ENCODE measurements at places on chromosomes 2 and 18. TPM values are rescaled to one million over a fixed set of nuclear protein-coding genes. Genes with fewer than 3 reads are reported as not detected.

The AQP12B gene
- total RNA-seq: not detected

The LYPD1 gene
- not detected for total RNA-seq

The FSIP2 gene
- total RNA-seq: 0.94 TPM

The RAB27B gene
- total RNA-seq: 32.8 TPM

The MBOAT2 gene
- total RNA-seq: 49.0 TPM

DNA sequence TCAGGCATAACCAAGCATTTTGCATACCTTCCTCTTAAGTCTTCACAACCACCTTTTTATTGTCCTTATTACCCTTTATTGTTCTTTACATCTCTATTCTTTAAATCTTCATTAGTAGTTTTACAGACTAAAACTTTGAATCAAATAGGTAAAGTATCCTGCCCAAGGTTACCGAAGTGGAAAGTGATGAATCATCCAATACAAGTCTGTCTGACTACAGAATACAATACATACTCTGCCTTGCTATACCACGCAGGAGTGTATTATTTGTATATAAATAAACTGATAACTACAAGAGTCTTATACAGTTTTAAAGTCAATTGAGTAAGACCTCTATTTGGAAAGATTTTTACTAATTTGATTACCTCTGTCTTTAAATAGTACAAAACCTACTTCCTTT lies 196.0 kb downstream of the ZEB2 start:
- DNase-seq: no peak

GRCh38 chr18:1652018-1652417 lies 747.3 kb downstream of the ADCYAP1 start:
- no peak for DNase-seq

GRCh38 chr2:205903549-205904129 lies 182.3 kb downstream of the INO80D start:
- DNase-seq: no peak

DNA sequence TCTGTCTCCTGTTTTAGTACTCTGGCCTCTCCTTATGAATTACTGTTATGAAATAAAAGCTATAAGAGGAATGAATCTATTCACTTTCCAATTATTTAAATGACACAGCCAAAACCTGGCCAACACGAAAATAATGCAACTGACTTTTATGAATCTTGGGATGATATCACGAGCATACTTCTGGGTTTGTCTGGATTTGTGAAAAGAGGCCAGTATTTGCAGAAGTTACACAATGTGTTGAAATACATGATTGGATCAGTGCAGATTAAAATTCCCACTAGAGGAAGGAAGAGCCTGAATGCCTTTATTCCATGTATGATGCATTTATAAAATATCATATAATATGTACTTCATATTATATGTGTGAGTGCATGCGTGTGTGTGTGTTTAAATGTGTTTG lies 418.2 kb downstream of the GRB14 start:
- DNase-seq: no peak

- DNase-seq: no peak
These were observed 26.6 kb upstream of the IHH start for GRCh38 chr2:219087361-219087760.

- DNase-seq: no peak
These were observed 1281.0 kb upstream of the NXPH2 start for GRCh38 chr2:140061240-140061639.

DNA sequence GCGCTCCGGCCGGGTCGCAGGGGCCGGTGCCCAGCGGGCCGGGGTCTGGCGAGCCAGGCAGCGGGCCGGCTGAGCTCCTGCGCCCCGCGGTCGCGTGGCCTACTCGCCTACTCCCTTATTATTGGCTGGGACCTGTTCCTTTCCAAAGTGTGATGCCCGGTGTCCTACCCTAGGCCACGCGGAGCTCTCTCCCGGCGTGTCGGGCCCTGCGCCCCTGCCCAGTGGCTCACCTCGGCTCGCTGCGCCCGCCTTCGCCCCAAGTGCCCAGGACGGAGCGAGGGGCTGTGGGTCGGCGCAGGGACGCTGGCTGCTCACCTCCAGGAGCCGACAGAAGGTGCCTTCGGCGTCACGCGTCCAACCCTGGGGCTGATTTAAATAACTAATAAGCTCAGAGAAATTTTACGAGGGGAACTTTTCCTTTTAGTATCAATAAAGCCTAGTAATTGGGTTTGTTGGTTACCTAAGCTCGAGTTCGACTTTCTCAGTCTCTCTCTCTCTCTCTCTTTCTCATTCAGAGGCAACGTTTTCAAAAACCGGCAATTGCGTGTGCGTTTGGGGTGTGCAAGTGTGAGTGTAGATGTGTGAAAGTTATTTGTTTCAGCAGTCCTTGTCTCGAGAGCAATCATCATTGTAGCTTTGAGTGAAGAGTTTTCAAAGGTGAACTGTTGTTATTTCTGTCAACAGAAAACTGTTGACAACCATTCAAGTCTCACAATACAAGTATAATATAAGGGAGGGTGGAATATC lies 7.0 kb upstream of the SATB2 start:
- no peak for DNase-seq

- DNase-seq: no peak
These were observed 16.5 kb upstream of the TGFA start for GRCh38 chr2:70570041-70570661.

DNA sequence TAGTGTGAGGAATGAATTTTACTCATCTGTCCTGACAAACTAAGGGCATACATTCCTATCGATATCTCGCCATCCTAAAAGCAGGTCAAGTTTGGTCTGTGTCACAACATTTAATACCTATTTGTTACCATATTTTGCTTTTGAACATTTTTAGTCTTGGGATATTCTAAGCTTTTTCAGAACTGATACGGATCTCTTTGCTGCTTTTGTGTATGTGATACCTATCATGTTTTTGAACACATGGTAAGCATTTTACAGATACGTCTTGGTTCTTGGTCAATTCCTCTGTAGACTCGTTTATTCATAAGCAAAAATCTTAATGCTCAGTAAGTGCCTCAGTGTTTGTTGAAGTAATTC lies 592 bp downstream of the ZNF397 start:
- DNase-seq: no peak

DNA sequence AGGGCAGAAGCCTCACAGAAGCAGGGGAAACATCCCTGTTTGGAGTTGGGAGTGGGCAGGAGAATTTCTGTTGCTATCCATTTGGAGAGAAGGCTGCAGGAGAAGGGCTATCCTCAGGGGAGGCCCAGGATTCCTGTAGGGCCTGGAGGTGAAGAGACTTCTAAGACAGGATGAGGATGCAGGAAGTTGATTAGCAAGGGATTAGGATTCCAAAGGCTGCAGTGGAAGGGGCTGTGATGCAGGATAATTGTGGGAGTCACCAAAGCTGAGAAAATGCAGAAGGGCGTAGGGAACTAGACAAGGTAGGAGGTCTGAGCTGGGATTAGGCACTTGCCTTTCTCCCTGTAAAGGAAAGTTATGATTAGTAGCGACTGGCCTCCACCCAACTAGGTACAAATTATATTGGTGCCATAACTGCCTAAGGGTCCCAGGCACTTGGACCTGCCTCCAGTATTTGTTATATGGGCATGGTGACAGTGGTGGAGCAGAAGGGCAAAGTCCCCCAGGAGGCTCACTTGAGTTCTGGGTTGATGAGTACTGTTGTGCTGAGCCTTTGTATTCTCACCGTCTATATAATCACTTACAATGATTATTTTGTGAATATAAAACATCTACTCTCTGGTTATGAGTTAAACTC lies 96.4 kb upstream of the MSTN start:
- DNase-seq: no peak

DNA sequence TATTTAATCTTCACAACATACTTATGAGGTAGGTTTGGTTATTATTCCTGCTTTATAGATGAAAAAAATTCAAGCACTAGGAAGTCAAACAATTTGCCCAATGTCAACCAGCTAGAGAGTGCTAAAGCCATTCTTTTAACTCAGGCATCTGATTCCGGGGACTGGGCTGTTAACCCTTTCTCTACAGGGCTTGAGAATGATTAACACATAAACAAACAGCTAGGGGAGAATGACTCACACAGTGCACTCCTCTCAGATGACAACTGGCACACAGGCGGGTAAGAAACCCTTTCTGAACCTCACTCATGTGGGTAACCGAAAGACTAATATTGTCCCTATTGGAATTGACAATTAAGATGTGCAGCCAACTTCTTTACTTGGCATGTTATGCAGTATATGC lies 86.3 kb upstream of the FSHR start:
- no peak for DNase-seq

GRCh38 chr2:12457831-12458230 lies 258.9 kb upstream of the TRIB2 start:
- DNase-seq: no peak

DNA sequence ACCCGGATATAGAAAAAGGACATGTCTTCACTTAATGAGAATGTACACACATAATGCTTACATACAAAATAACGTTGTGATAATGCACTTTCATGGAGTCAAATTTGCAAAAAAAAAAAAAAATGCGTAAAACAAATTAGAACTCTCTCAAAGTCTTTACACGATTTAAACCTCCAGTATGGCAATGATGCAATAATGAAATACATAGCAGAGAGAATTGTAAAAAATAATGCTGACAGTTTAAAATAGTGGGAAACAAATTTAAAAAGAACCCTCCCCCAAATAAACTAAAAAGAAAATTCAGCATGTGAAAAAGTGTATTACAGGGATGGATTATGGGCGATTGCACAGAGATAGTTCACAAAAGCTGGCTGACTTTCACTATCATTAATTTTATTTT lies 46.6 kb upstream of the FHL2 start:
- no peak for DNase-seq

DNA sequence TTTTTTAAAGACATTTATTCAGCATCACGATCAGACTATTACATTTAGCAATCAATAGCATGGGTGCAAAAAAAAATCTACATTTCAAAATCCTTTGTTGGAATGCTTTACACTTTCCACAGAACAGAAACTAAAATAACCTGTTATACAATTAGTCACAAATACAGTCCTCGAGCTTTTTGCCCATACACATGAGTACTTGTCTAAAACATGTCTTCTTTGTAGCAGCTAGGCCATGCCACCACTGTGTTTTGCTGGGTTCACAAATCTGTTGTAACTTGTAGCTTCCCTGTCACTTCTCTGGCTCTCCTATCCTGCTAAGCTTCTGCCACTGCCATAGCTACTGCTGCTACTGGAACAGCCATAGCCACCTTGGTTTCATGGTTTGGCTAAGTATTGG lies 24.4 kb upstream of the ADAM23 start:
- no peak for DNase-seq

GRCh38 chr18:23932385-23933067 lies 82.0 kb upstream of the TTC39C start:
- DNase-seq: no peak

DNA sequence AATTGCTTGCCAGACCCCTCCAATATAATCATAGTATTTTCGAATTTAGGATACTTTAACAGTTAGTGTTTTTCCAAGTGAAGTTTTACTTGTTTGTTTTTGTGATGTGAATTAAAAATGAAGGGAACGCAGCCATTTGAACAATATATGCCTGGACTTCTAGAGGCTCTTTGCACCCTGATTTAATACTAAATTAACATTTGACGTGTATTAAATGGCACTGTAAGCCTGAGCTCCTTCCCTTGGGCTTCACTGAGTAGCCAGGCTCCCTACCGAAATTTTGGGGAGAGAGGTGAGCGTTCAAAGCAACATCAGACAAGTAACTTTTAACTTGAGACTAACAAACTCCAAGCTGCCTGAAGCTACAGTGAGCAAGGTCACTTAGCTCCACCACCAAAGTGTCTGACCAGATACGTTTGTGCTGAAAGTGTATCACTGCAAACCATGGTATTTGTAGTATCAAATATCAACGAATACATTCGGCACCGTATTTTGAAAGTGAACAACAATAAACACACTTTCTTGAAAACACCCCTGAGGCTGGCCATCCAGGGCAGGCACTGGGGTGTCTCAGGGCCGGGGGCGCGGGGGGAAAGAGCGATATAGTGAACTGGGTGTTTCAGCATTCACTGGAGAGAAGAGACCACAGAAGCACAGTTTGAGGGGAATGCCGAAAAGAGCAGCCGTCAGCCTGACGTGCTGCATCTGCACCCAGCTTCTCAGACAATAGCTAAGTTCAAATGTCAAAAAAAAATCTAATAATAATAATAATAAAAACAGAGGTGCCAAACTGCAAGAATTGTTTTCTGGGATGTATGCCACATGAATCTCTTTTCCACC lies 7.7 kb upstream of the POU3F3 start:
- DNase-seq: no peak

All from suprapubic skin (tissue), 4 donors.